ENCODE measurements at places on chromosomes 6 and 20.

DNA sequence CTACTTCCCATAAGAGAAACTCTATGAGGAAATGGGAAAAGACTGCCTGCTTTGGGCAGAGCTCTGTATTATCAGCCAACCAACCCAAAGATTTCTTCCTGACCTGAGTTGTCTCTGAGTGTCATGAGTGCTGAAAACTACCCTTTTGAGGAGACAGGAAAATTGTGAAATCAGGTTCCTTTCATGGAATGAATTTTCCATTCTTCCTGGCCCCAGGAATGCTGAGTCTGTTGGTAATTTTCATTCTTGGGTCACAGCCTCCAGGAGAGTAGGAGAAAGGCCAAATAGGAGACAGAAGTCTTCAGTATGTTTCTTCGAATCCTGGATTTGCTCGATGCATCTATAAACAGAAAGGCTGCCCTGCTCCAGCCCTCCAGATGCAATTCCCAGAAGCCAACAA lies 53.6 kb downstream of the SCML4 start:
- DNase-seq, result no peak

- no peak for DNase-seq
Observed at GRCh38 chr20:25013478-25014380, 21.2 kb upstream of the APMAP start.

DNA sequence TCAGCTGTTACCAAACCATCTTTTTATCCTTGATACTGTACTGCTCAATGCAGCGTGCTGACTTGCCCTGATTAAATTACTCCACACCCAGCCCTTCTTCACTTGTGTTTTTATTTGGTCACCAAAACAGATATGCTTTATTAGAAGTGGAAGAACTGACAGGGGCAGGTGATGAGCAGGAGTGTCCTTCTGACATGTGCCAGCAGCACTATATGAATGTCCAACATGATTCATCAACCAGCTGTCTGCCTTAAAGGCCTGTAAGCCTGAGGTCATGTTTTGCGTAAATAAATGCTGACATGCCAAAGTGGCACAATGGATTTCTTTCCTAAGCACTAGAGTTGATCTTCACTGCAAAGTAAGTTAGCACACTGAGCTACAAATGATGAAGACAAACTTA lies 15.4 kb downstream of the POPDC3 start:
- DNase-seq, result peak; percentile 26

GRCh38 chr6:42367353-42368011 lies 84.2 kb downstream of the TRERF1 start:
- DNase-seq, result no peak

- DNase-seq, result no peak
Observed at GRCh38 chr6:6590530-6590929, 2.0 kb downstream of the LY86 start.

DNA sequence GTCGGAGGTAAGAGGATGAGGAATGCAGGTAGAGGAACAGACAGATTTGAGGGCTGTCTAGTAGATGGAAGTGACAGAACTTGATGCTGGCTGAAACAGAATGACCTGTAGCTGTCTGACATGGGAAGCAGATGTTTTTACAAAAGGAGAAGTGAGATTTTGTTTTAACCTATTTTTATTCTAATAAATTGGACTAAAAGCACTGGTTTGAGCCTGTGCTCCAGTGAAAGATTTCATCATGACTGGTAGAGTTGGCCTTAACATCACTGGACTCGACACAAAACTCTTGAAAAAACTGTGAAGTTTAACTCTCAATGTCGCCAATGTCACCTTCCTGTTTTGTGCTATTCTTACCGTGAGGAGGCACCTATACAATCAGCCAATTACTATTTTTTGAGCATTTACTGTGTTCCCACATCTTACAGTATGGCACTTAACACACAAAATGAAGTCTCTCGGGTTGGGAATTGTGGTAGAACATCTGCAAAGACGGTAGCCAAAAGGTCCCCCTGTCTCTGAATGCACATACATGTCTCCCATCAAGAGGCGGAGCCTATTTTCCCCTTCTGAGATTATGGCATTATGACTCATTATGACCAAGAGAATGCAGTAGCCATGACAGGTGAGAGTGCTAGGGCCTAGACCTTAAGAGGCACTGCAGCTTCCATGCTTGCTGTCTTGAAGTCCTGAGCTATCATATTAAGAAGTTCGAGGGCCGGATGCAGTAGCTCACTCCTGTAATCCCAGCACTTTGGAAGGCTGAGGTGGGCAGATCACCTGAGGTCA lies 93.2 kb downstream of the FOXF2 start:
- DNase-seq, result no peak

GRCh38 chr20:20148779-20149178 lies 96.4 kb downstream of the CFAP61 start:
- DNase-seq, result no peak

- DNase-seq, result no peak
Observed at GRCh38 chr6:19663479-19663878, 173.7 kb upstream of the ID4 start.

- peak; percentile 94 for DNase-seq
Observed at GRCh38 chr6:79134699-79135474, 56.8 kb upstream of the PHIP start.

GRCh38 chr6:99216959-99217358 lies 132.5 kb downstream of the FAXC start:
- DNase-seq, result no peak

- DNase-seq, result no peak
Observed at GRCh38 chr20:9148291-9148690, 79.4 kb downstream of the PLCB4 start.

DNA sequence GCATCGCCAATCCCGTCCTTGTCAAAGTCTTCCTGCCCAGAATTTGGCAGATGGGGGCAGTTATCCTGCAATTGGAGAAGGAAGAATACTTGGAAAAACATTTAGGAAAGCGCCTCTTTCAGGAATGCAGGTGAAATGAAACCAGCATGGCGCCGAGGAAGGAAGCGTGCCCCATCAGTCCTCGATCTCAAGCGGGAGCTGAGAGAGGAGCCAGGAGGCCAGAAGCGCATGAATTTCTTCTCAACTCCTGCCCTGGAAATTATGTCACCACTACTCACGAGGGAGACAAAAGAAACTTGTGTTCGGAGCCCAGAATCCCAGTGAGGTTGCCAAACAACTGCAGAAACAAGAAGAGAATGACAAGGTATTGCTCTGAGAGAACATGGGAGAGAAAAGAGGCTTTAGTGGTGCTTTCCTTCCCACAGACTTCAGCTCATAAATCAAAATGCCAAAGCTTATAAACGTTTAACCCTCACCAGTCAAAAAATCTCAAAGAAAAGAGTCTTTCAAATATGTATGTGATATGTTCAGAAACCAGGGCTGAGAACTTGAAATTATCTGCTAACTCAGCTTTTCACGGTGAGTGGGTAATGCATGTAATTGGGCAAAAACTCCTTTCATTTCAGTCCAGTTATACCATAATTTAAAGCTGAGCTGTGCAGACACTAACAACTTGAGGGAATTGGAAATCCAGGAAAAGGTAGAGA lies 23.9 kb downstream of the THBS2 start:
- no peak for DNase-seq

GRCh38 chr20:32179934-32180333 lies 27.6 kb downstream of the PLAGL2 start:
- DNase-seq, result no peak

DNA sequence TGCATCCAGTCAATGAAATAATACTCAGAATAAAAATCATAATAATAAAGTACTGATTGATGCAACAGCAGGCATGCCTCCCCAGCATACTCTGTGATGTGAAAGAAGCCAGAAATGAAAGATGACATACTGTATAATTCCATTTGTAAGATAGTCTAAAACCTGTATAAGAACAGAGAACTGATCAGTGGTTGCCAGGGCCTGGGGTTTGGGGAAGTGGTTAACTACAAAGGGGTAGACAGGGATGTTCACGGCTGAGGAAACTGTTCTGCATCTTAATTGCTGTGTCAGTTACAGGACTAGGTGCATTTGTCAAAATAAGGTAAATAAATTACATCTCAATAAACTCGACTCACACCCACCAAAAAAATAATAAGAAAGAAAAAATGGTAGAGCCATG lies 81.3 kb upstream of the BMP2 start:
- no peak for DNase-seq

GRCh38 chr6:6884916-6885315 lies 222.8 kb upstream of the RREB1 start:
- DNase-seq, result no peak

DNA sequence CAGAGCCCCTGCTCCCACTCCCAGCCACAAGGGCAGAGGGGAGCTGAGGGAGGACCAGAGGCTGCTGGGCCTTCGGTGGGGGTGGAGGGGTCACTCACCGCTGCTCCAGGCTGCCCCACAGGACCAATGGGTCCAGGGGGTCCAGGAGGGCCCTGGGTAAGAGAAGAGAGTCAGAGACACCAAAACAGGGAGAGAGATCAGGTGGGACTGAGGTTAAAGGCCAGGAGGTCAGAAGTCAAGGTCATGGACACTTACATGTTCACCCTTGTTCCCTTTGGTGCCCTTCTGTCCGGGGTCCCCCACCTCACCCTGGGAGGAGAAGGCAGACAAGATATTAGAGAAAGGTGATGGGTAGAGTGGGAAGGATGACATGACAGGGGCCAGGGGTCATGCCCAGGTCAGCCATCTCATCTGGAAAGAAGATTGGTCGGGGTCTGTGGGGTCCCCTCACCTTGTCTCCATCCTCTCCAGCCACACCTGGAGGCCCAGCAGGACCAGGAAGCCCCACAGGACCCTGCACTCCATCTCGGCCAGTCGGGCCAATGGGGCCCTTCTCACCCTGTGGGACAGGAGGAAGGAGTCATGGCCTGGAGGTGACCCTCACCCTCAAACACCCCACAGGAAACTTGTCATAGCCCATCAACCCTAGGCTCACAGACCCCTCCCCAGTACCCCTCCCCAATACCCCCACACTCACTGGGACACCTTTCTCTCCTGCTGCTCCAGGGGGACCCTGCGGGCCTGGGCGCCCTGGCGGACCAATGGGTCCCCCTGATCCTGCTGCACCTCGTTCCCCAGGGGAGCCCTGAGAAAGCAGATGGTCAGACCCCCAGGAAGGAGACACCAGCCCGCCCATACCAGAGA lies 21.0 kb downstream of the COL11A2 start:
- DNase-seq, result no peak

DNA sequence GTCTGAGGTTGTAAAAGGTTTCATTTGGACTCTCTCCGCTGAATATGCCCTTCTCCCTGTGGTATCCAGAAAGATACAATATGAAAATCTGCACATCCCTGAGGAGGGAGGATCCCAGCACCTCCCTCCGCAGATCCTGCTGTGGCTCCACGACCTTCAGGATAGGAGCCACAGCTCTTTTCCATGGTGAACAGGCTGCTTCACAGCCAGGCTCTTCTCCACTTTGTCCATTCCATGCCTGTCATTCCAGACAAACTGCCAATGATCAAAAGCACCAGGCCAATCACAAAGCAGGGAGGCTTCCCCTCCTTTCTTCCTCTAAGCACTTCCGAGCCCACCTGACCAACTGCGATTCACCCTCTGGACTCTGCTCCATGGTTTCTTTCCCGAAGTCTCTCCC lies 339.8 kb downstream of the ESR1 start:
- no peak for DNase-seq

DNA sequence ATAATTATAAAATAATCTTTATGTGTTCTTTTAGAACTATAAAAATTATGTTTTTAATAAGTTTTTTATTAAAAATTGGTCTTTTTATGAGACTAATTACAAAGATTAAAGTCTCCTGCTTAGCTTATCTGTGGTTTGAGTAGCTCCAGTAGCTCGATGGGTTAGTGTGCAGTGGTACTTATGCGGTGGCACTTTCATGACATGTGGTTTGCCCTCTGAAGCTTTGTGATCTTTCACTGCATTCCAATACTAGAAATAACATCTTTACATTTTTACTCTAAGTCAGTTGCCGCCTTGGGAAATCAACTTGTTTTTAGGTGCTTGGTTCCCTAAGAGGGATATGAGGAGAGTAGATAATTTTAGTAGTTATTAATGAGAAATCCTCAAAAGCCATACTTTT lies 699.5 kb upstream of the FLRT3 start:
- DNase-seq, result no peak

DNA sequence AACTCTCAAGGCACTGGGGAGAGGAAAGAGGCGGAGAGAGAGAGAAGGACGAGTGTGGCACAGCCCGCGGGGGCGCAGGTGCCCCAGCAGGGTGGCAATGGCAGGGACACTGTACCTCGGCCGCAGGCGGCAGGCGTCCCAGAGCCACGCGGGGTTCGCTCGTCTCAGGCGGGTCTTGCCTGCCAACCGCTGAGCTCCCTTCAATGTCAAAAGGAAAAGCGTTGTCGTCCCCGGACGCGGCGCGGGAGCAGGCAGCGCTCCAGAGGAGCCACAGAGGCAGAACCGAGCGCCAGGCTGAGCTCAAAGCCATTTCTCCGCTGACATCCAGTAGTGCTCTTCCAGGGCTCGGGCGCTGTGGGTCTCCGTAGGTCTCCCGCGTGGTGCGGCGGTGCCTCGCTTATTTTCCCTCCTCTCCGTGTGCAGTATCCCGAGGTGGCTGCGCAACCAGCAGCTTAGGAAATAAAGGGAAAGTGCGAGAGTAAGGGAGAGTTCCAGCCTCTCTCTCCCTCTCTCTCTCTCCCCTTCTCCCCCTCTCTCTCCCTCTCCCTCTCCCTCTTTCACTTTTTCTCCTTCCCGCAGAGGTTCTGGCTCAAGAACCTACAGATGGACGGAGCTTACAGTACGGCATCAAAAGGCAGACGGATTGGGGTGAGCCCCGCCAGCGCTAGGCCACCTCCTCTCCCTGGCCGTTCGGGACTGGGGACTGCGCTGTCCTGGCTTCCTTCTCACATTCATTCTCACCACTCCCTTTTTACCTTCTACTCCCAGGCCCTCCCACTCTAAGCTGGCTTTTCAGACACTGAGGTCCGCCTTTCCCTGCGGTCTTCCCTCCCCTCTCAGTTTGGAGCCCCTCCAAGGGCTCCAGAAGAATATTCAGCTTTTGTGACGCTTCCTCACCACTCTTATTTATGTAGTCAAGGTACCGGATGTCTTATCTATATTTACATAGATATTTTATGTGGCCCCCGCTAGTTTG lies at the start of gene LAMA4:
Gene LAMA4 (minus strand): TSS at position 727 of the 976 bp plus-strand sequence. CDS start 417 bp downstream, at position 310.
- peak; percentile 58 for DNase-seq

- DNase-seq, result no peak
Observed at GRCh38 chr6:138334000-138334399, 43.7 kb upstream of the SMIM28 start.

DNA sequence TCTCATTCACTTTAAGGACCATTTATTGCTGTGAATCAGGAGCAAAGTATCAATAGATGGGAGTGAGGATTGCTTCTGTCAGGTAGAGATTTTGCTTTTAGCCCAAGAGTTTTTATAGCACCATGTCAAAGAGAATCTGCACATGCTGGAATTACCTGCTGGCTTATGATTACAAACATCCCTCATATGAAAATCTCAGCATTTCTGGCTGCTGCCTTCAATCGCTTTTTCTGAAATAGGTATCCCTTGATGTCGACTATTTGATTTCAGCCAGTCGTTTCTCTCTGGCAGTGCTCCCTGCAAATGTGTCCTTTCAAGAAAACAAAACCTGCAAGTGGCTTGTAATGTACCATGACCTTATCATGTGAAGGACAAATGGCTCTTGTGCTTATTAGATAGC lies 34.5 kb upstream of the NEDD9 start:
- DNase-seq, result no peak

GRCh38 chr6:121660277-121660676 lies 224.8 kb downstream of the GJA1 start:
- no peak for DNase-seq

- no peak for DNase-seq
Observed at GRCh38 chr6:125546841-125547251, 202.6 kb upstream of the HEY2 start.

- DNase-seq, result no peak
Observed at GRCh38 chr6:154380741-154381140, 24.1 kb upstream of the IPCEF1 start.
